ENCODE measurements at places on chromosomes 12 and 14.

DNA sequence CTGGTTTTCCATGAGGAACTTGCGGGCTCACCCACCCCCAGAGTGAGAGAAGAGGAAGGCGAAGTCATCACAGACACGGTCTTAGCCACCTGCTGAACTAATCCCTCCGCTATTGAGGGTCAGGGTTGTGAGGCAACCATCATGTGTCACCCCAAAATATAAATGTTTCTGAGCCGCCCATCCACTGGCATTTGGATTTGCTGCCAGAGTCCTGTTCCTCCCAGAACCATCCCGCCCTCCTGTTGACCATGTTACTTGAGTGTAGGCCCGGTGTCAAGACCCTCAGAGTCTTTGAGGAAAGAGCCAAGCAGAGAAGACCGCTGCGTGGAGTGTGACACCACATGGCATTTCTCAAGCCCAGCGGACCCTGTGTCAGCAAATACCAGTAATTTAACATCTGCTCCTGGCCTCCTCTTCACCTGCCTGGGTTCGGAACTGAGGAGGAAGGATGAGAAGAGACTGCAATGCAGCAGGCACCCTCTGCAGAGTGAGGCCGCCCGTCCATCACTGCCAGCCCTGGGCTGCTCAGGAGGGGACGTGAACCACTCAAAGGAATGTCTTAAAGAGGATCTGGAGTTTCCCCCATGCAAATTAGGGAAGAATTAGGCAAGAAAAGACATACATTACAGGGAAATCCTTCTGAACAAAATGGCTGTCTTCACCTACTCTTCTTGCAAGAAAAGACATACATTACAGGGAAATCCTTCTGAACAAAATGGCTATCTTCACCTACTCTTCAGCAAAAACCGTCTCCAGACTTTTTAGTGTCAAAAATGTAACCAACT is 100.4 kb downstream of the FBXL14 start:
- H3K4me3 ChIP-seq, result no peak overlapping the region
- H3K27me3 ChIP-seq, result no peaks in the 10 kb centered on the region
- peaks cover 44% of the 10 kb centered on the region for H3K36me3 ChIP-seq
- H3K4me1 ChIP-seq, result peaks cover 2% of the 10 kb centered on the region

DNA sequence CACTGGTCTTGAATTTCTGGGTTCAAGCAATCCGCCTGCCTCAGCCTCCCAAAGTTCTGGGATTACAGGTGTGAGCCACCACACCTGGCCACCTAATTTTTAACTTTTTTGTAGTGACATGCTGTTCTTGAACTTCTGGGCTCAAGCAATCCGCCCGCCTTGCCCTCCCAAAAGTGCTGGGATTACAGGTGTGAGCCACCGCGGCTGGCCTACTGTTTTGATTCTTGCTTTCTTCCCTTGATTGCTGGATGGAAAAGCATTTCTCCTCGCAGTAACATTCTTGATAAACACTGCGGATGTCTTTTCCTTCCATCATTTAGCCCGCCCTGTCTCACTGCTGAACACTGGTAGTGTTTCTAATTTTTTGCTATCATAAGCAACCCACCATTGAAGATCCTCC is 72.9 kb downstream of the RBM19 start:
- H3K4me1 ChIP-seq, result peaks cover 19% of the 10 kb centered on the region
- DNase-seq, result no peak
- H3K27me3 ChIP-seq, result no peaks in the 10 kb centered on the region
- no peak overlapping the region for H3K4me3 ChIP-seq
- H3K36me3 ChIP-seq, result peaks cover 3% of the 10 kb centered on the region

GRCh38 chr12:77835969-77836368 is 5.3 kb downstream of the NAV3 start:
- no peaks in the 10 kb centered on the region for H3K36me3 ChIP-seq
- H3K4me1 ChIP-seq, result no peaks in the 10 kb centered on the region

GRCh38 chr14:77184396-77185092 is 2.9 kb downstream of the TMEM63C start:
- H3K36me3 ChIP-seq, result no peaks in the 10 kb centered on the region
- H3K4me1 ChIP-seq, result no peaks in the 10 kb centered on the region
- peak overlapping the region; percentile 46 for H3K4me3 ChIP-seq
- peaks cover 35% of the 10 kb centered on the region for H3K27me3 ChIP-seq
- DNase-seq, result no peak

GRCh38 chr14:56122301-56122700 is 4.1 kb downstream of the PELI2 start:
- no peak overlapping the region for H3K27ac ChIP-seq
- no peaks in the 10 kb centered on the region for H3K36me3 ChIP-seq
- H3K4me3 ChIP-seq, result peak overlapping the region; percentile 27
- peaks cover 22% of the 10 kb centered on the region for H3K27me3 ChIP-seq
- H3K4me1 ChIP-seq, result peaks cover 51% of the 10 kb centered on the region
- DNase-seq, result no peak

DNA sequence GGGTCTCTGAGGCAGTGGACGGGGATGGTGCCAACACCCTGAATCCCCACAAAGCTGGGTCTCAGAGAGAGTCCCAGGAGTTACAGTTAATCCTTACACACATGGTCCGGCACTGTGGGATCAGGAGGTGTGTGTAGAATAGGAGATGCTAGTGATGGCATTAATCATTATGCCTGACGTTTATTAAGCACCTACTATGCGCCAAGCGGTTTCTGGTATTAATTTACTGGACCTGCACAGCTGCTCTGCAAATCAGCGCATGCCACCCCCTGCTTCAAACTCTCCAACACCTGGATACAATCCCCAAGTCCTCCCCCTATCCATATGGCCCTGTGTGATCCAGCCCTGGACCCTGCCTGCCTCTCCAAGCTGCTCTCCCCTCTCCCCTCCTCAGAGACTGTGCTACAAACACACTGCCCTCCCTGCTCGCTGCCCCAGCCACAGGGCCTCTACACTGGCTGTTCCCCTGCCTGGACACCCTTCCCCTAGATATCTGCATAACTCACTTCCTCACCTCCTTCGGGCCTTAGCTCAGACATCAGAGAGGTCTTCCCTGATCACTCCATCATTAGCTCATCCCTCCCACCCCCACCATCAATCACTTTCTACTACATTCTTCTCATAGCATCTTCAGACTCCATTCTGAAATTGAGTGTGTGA is 86.0 kb downstream of the RFLNA start:
- H3K4me3 ChIP-seq, result no peak overlapping the region
- DNase-seq, result no peak
- H3K27me3 ChIP-seq, result no peaks in the 10 kb centered on the region
- H3K36me3 ChIP-seq, result peaks cover 6% of the 10 kb centered on the region
- H3K27ac ChIP-seq, result peak overlapping the region; percentile 74

- H3K36me3 ChIP-seq, result peaks cover 5% of the 10 kb centered on the region
- H3K4me1 ChIP-seq, result peaks cover 12% of the 10 kb centered on the region
- no peak overlapping the region for H3K27ac ChIP-seq
- H3K4me3 ChIP-seq, result no peak overlapping the region
Measured at GRCh38 chr14:68741839-68742470, 50.9 kb downstream of the ZFP36L1 start.

GRCh38 chr12:112998987-112999767 is 20.9 kb downstream of the OAS2 start:
- no peaks in the 10 kb centered on the region for H3K36me3 ChIP-seq
- no peak overlapping the region for H3K27ac ChIP-seq
- no peak overlapping the region for H3K4me3 ChIP-seq

GRCh38 chr14:51912112-51912786 is 51.8 kb downstream of the GNG2 start:
- DNase-seq, result no peak
- no peak overlapping the region for H3K27ac ChIP-seq
- H3K36me3 ChIP-seq, result no peaks in the 10 kb centered on the region

DNA sequence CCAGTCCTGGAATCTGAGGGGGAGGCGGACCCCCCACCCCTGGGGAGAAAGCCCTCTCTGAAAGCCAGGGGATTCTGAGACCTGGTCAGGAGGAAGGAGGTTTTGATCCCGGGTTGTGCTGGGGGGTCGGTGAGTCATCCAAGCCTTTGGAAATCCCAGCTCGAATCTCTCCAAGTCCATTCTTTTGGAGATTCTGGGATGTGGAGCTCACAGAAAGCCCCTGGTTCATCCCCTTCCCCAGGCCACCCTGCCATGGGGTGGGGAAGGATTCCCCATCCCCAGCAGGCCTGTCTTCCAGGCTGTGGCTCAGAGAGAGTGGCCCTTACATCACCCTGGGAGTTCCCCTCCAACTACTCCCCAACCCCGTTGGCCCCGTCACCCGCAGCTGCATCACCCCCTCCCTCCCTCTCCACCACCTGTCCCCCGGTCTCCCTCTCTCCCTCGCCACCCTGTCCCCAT is 14.3 kb downstream of the EXOC3L4 start:
- no peaks in the 10 kb centered on the region for H3K36me3 ChIP-seq
- peaks cover 13% of the 10 kb centered on the region for H3K4me1 ChIP-seq
- no peak overlapping the region for H3K4me3 ChIP-seq
- peaks cover 5% of the 10 kb centered on the region for H3K27me3 ChIP-seq
- no peak for DNase-seq
- no peak overlapping the region for H3K27ac ChIP-seq

DNA sequence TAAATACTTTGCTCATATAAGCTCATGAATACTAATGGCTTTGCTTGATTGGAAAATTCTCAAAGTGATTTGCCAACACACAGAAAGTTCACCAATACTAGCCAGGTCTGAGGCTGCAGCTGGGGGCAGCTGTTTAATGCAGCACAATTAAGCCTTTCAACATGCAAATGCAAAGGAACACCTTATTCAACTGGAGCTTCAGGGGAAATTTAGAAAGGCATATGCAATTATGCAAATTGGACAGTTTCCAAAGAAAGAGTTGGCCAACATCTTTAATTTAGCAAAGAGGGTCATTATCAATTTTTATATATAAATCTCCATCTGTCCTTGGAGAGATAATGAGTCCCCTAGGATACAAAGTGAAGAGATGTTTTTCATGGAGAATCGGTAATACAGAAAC is 40.2 kb upstream of the OTOGL start:
- H3K4me3 ChIP-seq, result no peak overlapping the region
- no peak for DNase-seq
- H3K4me1 ChIP-seq, result no peaks in the 10 kb centered on the region
- peaks cover 3% of the 10 kb centered on the region for H3K27me3 ChIP-seq
- no peaks in the 10 kb centered on the region for H3K36me3 ChIP-seq
- H3K27ac ChIP-seq, result no peak overlapping the region

GRCh38 chr12:114678718-114679117 is 5.3 kb downstream of the TBX3 start:
- H3K27me3 ChIP-seq, result peaks cover 52% of the 10 kb centered on the region
- DNase-seq, result no peak
- H3K36me3 ChIP-seq, result peaks cover 68% of the 10 kb centered on the region

- H3K27ac ChIP-seq, result no peak overlapping the region
- H3K4me3 ChIP-seq, result no peak overlapping the region
- H3K4me1 ChIP-seq, result peaks cover 17% of the 10 kb centered on the region
Measured at GRCh38 chr14:74985028-74985310, 17.8 kb upstream of the EIF2B2 start.

DNA sequence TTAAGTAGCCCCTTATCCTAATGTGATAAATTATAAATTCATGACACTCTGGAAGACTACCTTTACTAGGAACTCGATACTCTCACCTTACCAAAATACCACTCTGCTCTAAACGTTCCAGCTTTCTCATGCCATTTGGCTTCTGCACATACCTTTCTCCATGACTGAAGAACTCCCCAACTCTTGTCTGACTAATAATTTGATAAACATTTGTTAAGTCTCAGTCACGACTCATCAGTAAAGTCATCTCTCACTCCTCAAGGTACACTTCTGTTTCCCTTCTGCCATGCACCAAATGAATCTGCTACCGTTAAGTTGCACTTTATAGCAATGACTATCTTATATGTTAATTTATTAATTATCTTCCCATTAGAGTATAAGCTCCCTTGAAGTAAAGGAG is 498.3 kb upstream of the NOVA1 start:
- DNase-seq, result no peak
- no peak overlapping the region for H3K27ac ChIP-seq
- peaks cover 2% of the 10 kb centered on the region for H3K27me3 ChIP-seq
- no peaks in the 10 kb centered on the region for H3K36me3 ChIP-seq
- H3K4me3 ChIP-seq, result no peak overlapping the region
- no peaks in the 10 kb centered on the region for H3K4me1 ChIP-seq

DNA sequence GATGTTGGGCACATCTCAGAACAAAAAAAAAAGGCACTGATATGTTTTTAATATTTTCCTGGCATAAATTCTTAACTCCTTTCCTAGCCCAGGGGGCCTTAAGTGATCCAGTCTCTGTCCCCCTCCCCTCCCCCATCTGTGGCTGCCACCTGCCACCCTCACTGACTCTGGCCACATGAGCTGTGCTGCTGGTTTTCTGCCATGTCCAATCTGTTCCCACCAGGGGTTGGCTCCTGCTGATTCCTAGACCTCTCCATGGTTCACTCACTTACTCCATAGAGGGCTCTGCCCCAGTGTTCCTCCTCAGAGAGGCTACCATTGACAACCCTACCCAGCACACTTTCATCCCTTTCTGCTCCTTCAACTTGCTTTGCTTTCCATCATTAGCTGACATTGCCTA is 163.3 kb downstream of the SSPN start:
- H3K27ac ChIP-seq, result no peak overlapping the region
- H3K4me1 ChIP-seq, result no peaks in the 10 kb centered on the region
- DNase-seq, result no peak
- H3K27me3 ChIP-seq, result no peaks in the 10 kb centered on the region
- H3K4me3 ChIP-seq, result no peak overlapping the region

- DNase-seq, result no peak
- no peaks in the 10 kb centered on the region for H3K4me1 ChIP-seq
- no peak overlapping the region for H3K4me3 ChIP-seq
- no peak overlapping the region for H3K27ac ChIP-seq
- H3K27me3 ChIP-seq, result peaks cover 8% of the 10 kb centered on the region
Measured at GRCh38 chr12:110065540-110065939, 17.2 kb upstream of the C12orf76 start.

GRCh38 chr12:132406493-132407450 is 77.4 kb upstream of the GALNT9 start:
- no peaks in the 10 kb centered on the region for H3K36me3 ChIP-seq
- DNase-seq, result no peak
- peaks cover 15% of the 10 kb centered on the region for H3K27me3 ChIP-seq
- H3K27ac ChIP-seq, result no peak overlapping the region
- H3K4me1 ChIP-seq, result no peaks in the 10 kb centered on the region

DNA sequence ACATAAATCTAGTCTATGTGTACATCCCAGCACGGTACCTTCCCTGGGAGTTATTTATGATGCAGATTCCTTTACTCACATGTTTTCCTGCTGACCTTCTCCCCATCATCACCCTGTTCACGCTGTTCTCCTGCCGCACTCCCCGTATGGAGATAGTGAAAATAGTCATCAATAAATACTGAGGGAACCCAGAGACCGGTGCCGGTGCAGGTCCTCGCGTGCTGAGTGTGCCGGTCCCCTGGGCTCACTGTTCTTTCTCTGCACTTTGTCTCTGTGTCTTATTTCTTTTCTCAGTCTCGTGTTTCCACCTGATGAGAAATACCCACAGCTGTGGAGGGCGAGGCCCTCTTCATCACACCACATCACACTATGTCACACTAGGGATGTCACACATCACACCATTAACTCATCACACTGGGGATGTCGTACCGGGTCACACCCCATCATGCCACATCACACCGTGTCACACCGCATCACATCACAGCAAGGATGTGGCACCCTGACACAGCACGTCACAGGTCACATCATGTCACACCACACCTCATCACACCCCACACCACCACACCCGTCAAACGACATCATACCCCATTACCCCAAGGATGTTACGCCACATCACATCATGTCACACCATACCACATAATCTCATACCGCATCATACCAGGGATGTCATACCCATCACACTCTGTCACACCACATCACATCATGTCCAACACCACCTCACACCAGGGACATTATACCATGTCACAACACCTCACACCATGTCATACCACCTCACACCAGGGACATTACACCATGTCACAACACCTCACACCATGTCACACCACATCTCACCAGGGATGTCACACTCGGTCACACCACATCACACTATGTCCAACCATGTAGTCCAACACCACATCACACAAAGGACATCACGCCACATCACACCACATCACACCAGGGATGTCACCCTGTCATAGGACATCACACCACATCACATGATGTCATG is 207.0 kb downstream of the TMEM121 start:
- no peaks in the 10 kb centered on the region for H3K27me3 ChIP-seq
- no peak for DNase-seq
- H3K4me3 ChIP-seq, result no peak overlapping the region
- H3K27ac ChIP-seq, result no peak overlapping the region

Measured in type B pancreatic cell (in vitro differentiated cells).